EL (cell line): ENCODE measurements at places on chromosomes 13 and 19.

- DNase-seq: no peak
These were observed 8.0 kb downstream of the NANOS3 start for GRCh38 chr19:13884726-13885591.

GRCh38 chr13:112952759-112953551 lies 16.1 kb upstream of the MCF2L start:
- no peak for DNase-seq

DNA sequence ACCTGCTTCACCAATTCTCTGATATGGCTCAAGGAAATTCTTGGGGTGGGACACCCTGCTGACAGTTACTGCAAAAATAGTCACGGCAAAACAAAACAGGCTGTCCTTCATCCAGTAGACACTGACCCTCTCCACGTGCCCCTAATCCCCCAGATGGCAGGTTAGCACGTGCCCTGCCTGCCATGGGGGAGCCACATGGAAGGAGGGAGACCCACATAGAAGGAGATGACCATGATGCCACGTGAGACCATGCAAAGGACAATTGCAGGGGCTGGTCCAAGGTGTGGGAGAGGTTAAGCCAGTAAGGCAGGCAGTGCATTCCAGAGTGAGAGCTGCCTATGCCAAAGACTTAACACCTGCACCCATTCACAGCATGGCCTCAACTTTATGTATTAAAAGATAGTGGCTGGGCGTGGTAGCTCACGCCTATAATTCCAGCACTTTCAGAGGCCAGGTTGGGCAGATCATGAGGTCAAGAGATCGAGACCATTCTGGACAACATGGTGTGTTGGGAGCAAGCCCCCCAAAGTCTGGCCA lies 82.7 kb downstream of the ZNF429 start:
- DNase-seq: no peak

DNA sequence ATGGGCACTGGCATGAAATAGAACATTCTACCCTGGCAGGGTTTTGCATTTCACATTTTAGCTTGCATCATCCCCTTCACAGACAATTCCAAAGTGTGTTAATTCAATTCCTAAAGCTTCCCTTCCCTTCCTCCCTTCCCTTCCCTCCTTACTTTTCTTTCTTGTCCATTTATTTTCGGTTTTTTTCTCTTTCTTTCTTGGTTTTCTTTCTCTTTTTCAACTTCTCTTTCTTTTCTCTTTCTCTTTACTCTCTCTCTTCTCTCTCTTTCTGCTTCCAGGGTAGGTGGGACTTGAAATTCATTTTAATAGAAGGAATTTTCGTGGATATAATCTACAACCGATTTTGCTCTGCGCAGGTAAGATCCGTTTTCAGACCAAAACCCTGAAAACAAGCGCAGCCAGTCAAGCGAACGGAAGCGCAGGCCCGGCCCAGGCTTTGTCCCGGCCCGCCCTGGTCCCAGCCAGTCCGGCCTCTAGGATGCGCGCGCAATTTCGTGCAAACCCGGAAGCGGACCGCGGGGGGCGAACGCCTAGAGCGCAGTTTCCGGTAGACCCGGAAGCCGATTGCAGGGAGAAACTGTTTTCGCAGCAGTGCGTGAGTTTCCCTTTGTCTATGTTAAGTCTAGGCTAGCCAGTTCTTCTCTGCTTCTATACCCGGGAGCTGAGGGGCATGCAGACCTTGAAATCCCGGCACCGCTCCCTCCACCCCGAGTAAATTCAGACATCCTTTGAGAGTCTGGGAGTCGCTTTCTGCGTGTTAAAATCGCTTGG lies at the start of gene ZNF528:
ZNF528 (plus strand) TSS at position 540 of the 771 bp plus-strand sequence. CDS start 4,165 bp downstream, outside the sequence.
- DNase-seq: peak; percentile 94

GRCh38 chr13:77388944-77389624 lies 62.2 kb upstream of the MYCBP2 start:
- DNase-seq: no peak

DNA sequence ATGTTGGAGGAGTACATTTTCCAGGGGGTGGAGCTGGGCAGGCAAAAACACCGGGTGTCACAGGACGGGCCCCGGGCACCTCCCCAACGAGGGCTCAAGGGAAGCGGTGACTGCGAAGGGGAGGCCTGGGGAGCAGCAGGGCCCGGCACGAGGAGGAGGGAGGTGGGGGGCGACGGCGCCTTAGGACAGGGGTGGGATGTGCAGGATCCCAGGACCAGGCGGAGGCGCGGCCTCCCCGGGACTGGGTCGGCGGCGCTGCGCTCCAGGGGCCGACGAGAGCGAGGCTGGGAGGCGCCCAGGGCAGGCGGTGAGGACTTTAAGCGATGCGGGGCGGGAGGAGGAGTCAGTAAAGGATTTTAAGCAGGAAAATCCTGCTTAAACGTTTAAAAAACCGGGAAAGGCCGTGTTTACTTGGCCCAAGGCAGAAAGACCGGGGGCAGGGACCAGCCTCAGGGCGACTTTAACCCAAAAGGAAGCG lies 427 bp downstream of the ZNF160 start:
- DNase-seq: peak; percentile 56

DNA sequence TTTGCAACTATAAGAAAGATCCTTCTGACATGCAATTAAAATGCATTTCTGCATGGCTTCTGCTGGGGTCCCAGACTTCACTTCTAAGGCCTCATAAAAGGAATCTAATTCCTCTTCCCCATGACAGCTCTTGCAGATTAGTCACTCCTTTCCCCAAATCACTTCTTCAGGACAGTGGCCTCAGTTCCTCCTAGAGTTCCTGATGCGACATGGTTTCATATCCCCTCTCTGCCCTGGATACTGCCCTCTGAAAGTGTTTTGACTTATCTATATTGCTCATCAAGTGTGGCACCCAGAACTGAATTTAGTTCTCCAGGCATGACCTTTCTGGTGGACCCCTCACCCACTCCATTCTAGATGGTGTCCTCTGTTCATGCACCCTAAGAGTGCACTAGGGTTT lies 238.1 kb downstream of the FOXO1 start:
- DNase-seq: no peak

GRCh38 chr13:47114030-47114429 lies 217.2 kb upstream of the HTR2A start:
- DNase-seq: peak; percentile 84

- DNase-seq: peak; percentile 34
These were observed 170.9 kb downstream of the LACC1 start for GRCh38 chr13:44050450-44051063.

- peak; percentile 19 for DNase-seq
These were observed 117.8 kb upstream of the IRS2 start for GRCh38 chr13:109904218-109904617.

- DNase-seq: no peak
These were observed 430.3 kb downstream of the EFNB2 start for GRCh38 chr13:106105153-106105552.

- no peak for DNase-seq
These were observed 2.3 kb downstream of the TRAPPC6A start for GRCh38 chr19:45175515-45176345.

DNA sequence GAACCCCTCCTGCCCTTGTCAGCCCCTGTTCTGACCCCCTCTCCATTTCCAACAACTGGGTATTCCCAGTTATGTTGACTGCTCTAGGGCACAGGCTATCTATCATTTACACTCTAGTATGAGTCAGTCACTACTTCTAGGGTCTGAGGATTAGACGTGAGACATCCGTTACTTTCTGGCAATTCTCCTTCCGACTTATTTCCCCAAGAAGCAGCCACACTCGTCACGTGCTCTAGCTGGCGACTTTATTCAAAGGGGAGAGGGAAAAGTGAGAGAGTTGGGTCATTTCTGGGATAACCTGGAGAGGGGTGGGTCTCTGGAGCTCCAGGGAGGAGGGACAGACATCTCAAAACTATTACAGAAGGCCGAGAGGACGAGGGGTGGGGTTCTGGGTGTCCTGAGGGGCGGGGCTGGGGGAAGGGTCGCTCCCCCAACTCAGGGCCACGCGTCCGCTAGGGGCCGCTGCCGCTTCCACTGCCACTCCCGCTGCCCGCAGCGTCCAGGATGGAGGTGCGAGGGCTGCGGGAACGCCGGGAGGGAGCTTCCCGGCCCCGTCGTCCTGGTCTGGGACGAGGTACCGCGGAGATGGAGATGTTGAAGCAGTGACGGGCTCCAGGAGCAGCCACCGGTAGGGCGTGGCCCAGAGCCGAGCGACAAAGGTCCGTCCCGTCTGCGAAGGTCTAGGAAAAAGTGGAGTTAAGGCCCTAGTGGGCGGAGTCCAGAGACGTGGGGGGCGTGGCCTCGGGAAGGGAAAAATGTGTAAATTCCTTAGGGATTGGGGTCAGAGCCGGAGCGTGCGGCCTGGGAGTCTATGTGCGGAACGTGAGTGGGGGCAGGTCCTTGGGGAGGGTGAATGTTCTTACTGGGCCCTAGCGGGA lies 8.9 kb downstream of the RTBDN start:
- DNase-seq: peak; percentile 29

GRCh38 chr19:15629003-15629880 lies 11.5 kb upstream of the CYP4F3 start:
- DNase-seq: peak; percentile 43

DNA sequence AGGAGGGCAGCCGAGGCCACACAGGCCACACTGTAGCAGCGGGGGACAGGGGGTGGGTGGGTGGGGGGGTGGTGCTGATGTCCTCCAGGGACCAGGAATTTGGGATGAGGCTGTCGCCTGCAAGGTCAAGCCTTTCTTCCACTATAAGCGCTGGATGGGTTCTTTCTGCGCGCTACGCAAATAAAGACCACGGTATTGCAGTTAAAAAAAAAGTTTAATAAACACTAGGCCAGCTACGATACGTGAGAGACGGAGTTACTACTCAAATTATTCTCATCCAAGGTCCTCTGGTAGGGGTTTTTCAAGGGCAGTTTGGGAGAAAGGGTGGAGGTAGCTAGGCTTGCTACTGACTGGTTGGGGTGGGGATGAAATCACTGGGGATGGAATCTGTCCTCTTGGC lies 508 bp upstream of the ZNF44 start:
- DNase-seq: no peak

DNA sequence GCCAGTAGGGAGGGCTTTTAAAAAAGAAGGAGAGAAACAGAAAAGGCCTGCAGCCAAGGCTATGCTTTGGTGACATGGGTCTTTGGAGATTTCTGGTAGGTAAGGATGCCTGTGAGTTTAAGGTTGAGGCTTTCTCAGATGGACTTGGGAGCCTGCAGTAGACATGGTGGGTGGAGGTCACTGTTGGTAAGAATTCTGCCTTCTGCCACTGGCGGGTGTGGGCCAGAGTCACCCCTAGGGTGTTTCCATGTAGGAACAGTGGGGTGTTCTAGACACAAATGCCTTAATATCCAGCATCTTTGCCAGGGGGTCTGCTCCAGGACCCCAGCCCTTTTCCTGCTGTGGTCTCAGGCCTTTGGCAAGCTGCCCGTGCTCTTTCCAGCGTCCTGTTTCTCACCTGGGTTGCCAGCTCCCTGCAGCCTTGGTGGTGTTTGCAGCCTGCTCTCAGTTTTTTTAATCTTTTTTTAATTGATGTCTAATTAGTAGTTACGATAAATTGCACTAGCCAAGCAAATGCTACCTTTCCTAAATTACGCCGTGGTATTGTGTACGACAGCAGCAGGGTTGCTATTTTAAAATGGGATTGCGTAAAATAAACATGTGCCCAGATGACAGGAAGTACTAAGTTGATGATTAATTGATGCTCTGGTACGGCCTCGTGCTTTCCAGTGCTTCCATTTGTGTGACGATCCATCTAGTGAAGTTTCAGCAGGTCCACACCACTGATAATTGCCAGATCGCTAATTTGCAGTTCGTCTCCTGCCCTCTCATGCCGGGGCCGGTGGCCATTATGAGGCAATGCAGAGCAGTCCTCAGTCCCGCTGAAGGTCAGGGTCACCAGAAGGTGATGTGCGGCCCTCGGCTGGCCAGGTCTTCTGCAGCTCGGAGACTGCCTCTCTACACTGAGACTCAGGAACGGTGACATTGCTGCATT lies 35.3 kb upstream of the NPAS1 start:
- peak; percentile 78 for DNase-seq

DNA sequence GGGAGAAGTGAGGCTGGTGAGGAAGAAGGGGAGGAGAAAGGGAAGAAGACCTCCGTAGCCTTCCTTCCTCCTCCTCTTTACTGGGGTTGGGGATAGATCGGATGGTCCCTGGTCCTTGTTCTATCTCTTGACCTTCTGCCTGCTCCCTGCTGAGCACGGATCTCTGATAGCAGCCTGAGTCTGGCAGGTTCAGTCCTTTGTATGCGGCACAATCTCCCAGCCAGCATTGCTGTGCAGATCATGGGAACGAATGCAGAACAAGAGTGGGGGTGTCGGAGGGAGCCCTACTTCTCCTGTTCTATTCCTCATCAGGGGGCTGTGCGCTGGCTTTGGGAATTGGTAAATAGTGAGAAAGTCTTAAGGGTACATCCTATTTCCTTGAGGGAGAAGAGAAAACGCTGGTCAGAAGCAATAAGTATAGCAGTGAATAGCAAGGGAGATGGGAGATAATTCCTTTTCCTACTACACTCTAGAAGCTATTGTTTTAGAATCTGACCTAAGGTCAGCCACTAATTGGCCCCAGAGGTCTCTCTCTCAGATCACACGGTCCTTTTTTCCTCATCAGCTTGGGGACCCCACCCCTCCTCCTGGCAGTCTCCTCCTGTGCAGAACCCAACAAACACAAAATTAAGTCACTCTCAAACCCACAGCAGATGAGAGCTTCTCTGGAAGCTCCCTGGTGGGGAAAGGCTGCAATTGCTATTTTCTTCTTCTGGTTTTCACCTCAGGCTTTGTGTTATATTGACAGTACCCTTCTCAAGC lies 41.0 kb downstream of the KL start:
- DNase-seq: peak; percentile 27

DNA sequence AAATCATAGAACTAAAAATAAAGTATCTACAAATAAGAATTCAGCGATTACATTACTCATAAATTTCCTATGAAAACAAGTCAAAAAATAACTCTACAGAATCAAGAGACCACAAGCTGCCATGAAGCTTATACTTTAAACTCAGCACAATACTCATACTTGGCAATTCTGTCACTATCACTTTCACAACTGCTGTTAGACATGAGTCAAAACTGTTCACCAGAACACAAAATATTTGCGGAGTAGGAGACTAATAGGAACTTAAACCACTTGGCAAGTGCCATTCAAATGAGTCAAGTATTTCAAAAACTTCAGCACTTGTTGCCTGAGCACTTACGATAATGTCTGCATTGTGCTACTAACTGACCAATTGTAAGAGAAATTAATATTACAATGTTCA lies 387.8 kb upstream of the GPC6 start:
- peak; percentile 90 for DNase-seq

GRCh38 chr19:48780631-48781391 lies 25.5 kb downstream of the FGF21 start:
- peak; percentile 64 for DNase-seq

DNA sequence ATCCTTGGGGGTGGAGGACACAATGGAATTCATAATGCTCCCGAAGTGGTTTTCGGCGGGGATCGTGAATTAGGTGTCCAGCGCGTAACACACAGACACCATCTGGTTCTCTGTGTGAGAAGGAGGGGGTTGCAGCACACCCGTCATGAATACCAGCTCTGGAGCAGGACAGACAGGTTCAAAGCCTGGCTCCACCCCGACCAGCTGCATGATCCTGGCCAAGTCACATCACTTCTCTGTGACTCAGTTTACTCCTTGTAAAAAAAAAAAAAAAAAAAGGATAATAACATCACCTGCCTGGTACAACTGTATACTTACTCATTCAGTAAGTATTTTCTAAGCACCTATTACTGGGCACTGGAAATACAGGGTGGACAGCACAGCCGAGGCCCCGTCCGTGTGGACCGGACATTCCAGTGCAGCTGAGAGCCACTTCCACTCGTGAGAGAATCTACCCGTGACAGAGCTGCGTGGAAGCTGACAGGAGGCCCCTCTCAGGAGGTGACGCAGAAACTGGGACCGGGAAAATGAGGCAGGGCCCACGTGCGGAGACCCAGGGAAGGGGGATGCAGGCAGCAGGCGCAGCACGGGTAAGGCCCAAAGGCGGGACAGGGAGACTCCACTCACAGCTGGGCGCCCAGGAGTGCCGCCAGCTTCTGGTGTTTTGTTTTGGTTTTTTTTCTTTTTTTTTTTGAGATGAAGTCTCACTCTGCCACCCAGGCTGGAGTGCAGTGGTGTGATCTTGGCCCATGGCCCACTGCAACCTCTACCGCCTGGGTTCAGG lies 12.0 kb downstream of the RDH13 start:
- no peak for DNase-seq
